WERI-Rb-1 (cell line): ENCODE measurements at places on chromosomes 7 and 10.

GRCh38 chr7:45890902-45891461 is 2.7 kb downstream of the IGFBP1 start:
- no peak for DNase-seq

DNA sequence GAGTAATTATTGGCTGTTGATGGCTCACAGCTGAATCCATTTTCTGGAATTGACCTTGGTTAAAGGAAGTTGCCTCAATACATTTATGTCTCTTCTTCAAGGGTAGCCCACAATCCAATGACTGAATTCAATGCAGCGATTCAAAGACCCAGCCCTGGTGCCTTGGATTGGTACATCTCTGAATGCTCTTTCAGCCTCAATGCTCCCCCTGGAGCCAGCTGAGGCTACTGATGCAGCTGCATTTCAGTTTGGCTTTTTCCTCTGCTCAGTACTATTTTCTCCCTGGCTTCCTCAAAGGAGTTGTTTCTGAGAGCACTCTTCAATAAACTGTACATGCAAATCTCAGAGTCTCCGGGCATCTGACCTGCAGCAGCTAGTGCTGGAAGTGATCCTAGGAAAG is 633 bp upstream of the EBLN1 start:
- no peak for DNase-seq

- no peak for DNase-seq
Observed at GRCh38 chr10:123804716-123805115, 86.9 kb downstream of the CPXM2 start.

GRCh38 chr7:90587766-90588165 is 8.4 kb upstream of the CDK14 start:
- no peak for DNase-seq

- DNase-seq = no peak
Observed at GRCh38 chr7:56199639-56200038, 83.4 kb upstream of the NUPR2 start.

DNA sequence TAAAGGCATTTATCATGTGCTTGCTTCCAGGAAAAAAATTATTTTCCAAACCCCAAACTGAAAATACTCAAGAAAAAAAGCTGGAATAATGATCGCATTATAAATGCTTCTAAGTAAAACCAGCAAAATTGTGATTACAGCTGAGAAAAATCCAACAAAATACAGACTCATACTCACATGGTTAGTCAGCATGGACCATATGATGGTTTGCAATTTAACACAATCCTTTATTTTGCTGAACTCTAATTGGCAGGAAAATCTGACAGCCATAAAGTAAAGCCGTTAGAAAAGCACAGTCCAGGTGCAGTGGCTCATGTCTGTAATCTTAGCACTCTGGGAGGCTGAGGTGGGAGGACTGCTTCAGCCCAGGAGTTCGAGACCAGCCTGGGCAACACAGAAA is 59.6 kb downstream of the BRI3 start:
- no peak for DNase-seq

GRCh38 chr10:31705136-31705535 is 223.5 kb downstream of the ARHGAP12 start:
- DNase-seq = no peak

- no peak for DNase-seq
Observed at GRCh38 chr7:157007470-157008066, 2.9 kb downstream of the MNX1 start.
